ENCODE measurements at places on chromosomes 7 and 10.

DNA sequence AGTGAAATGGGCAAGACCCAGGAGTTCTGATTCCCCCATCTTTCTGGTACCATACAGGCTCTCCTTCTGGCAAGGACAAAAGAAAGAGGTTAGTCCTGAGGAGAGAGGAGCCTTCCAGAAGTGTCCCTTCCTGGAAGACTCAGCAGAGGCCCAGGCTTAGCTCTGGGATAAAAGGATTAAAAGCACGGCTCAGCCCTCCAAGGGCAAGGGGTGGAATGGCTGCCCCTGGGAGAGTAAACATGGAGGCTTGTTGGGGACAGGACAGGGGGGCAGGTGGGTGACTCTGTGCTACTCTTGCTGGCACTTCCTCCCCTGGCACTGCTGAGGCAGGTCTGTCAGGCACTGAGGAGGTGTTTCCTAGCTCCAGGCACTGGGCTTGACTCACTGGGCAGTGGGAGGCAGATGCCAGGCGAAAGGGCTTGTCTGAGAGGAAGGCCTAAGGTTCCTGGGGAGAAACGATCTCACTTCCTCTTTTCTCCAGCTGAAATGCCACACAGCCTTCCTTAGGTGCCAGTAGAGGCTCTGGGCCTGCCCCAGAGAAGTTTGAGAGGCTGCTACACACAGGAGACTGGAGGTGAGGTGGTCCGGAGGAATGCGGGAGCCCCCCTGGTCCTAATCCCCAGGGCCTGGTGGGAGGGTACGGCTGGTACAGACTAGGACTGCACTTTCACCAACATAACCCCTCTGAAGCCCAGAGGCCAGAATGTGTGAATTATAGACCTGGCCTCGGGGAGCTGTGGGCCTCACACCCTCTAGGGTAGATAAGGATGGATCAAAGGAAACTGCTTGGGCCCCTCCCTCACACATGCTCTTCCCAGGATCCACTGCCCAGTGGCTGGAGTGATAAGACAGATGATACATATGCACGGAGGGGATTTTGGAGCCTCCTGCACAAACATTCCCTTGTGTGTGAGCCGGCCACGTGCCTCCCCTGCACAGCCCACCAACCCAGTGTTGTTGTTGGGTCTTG lies 63.2 kb upstream of the PODXL start:
- DNase-seq: no peak

DNA sequence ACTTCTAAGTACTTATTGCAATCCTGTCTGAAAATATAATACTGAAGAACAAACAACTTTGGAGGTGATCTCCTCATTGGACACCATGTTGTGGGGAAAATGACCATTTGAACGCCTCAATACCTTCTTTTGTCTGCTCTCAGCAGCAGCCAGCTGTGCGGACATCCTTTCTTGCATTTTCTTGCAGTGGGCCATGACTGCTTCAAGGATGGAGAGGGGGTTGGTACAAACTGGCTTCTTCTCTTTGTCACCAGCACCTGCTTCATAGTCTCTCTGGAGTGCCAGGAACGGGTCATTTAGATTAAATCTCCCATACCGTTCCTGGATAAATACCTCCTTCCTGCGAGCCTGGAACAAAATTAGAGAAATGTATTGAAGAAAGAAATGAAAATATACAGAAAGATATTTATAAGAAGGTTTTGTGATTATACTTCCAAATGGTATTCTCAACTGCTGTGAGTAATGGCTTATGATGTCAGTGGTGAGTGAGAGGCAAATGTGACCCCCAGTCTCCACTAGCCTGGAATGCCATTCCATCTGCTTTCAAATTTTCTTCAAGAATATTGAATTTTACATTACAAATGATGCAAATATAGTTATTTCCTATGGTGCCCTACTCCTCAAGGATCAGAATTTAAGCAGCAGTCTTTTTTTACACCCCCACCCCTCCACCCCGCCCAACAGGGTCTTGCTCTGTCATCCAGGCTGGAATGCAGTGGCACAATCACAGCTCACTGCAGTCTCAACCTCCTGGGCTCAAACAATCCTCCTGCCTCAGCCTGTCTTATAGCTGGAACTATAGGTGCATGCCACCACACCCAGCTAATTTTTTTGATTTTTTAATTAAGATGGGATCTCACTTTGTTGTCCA lies 62.4 kb downstream of the CTTNBP2 start:
- no peak for DNase-seq

DNA sequence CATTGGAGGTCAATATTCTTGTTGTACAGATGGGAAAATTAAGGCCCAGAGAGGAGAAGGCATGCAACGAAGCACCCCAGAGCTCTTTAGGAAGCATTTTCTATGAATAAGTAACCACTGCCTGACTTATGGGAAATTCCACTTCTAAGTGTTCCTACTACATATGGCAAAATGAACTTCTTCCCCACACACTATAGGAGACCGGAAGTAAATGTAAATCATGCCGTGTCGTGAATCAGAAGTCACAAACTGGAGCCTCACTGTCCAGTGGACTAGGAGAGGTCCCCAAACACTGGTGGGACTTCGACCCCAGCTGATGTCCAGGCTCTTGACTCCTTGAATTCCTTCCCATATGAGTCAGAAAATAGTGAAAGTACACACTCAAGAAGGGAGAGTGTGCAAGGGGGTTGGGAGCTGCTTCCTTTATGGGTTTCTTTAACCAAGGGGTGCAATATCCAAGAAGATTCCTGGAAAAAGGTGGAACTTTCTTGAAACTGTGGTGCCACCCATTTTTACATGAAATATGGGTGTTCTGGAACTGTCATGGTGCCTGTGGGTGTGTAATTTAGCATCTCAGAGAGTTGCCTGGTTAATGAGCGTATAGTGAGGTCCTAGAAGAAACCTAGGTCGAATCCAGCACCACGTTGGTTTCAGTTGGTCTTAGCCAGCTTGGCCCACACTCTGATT lies 6.7 kb downstream of the RASSF4 start:
- no peak for DNase-seq

GRCh38 chr10:99394761-99395386 lies 35.5 kb downstream of the GOT1 start:
- DNase-seq: no peak

DNA sequence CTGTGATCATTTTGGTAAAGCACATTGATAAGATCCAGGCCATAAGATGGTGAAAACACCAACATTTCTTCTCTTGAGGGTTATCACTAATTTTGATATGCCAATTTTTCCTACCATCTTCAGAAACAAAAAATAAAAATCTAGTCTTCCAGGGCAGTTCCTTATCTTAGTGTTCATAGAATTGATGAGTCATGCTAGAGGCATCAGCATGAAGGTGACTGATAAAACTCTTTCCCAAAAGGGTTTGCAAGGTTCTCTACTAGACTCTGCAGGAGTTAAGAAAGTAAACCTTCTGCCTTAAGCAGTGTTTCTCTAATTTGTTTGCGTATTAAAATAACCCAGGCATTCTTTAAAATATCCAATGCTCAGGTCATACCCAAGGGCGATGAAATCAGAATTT lies 483.1 kb upstream of the CNTNAP2 start:
- DNase-seq: no peak

GRCh38 chr10:90674928-90675327 lies 182.9 kb downstream of the HTR7 start:
- no peak for DNase-seq

GRCh38 chr10:35552650-35553342 lies 52.3 kb upstream of the GJD4 start:
- no peak for DNase-seq

DNA sequence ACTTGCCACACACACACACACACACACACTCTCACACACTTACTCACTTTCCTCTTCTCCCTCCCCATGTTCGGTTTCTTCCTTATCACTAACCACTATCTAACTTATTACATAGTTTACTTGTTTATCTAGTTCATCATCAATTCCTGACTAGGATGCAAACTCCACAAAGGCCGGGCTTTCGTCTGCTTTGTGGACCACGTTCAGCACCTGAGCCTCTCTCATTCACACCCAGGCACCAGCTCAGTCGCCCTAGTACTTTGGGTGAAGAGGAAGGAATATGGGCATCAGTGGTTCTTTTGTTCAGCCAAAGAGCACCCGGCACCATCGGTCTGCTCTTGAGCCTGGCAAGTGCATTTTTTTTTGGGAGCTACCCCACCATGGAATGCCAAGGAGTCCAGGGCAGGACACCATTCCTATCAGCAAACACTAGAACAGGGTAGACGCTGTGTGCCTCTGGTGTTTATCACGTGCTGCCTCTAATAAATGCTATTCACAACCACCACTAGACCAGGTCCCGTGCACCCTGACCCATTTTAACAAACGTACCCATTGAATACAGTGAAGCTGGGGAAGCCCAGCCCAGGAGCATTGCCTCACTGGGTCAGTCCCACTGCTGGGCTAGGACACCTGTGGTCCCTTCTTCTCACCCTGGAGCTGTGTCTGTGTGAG lies 2.2 kb downstream of the C10orf67 start:
- DNase-seq: no peak

GRCh38 chr7:154928136-154929005 lies 74.6 kb downstream of the PAXIP1 start:
- no peak for DNase-seq

DNA sequence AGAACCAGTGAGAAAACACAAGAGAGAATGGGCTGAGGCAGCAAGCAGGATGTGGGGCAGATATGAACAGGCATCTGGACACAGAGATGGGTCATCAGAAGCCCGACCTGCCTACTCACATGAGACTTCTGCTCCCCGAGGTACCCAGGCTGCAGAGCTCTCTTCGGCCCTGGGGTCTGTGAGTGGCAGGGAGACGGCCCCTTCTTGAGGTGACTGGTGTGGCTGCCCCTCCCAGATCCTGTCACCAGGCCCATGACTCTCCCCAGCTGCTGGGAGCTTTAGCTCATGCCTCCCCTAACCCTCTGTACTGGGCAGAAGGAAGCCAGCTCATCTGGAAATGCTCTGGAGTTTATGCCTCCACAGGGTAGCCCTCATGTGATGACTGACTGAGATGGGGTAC lies 157.6 kb upstream of the PCBD1 start:
- DNase-seq: no peak

- DNase-seq: no peak
Measured at GRCh38 chr7:103824251-103824650, 165.2 kb downstream of the RELN start.

DNA sequence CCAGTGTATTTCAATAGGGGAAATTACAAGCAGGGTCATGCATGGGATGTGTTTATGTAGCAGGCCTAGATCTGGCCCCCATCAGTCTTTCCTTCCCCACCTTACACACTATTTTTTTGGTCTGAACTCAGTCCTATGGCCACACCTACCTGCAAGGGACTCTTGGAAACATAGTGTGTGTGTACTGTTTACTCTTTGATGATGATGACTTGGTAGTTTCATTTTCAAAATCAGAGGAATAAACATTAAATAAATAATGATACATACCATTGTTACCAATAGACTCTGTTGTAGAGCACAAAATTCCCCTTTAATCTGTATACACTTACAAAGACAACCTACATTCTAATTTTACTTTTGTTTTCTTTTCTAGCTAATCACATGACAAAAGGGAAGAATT lies 191.0 kb downstream of the ZEB1 start:
- DNase-seq: no peak

- DNase-seq: no peak
Measured at GRCh38 chr7:104773796-104774195, 240.2 kb upstream of the KMT2E start.

DNA sequence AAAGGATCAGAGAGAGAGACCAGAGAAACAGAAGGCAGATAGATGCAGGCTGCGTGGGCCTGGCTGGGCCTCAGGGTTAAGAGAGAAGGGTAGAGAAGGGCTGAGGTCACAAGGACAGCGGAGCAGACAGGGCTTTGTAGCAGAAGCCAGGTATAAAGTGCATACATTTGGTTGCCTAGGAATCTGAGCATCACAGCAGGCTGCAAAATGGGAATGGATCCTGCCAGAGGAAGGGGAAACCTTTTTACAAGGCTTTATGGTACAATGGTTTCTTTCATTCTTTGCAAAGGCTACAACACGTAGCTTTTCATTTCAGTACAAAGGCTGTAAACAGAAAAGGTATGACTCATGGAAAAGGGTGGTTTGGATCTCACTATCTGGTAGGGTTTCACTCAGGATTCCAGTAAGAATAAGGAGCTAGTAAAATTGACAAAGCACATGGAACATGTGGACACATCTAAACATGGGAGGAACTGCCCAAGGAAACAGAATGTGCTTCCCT lies 275.1 kb downstream of the DOCK4 start:
- DNase-seq: no peak

DNA sequence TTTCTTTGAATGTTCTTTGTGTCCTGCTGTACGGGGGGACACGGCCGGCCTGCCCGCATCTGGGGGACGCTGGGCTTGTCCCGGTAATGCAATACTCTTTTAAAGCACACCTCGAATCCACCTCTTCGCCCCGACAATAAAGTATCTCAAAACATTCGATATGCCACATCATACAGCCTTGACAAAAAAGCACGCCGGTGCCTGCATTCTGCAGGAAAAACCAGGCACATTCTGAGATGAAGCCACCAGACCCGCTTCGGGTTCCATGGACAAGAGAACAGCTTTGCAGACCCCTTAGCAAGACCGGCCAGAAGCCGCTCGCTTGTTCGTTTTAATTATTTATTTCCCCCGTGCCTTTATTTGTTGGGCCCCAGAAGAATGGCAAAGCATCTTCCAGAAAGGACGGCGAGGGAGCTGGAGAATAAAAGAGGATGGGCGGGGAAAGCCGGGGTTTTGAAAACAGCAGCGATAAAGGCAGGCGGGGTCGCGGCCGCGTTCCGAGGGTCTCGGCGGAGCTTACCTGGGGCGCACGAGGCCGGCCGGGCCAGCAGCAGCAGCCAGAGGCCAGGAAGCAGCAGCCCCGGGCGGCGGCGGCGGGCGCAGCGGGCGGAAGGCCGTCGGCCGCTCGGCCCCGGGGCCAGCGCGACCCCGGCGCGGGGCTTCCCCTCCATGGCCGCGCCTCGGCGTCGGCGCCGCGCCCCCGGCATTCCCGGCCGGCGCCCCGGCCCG lies 462 bp downstream of the KIAA1549 start:
- DNase-seq: no peak

DNA sequence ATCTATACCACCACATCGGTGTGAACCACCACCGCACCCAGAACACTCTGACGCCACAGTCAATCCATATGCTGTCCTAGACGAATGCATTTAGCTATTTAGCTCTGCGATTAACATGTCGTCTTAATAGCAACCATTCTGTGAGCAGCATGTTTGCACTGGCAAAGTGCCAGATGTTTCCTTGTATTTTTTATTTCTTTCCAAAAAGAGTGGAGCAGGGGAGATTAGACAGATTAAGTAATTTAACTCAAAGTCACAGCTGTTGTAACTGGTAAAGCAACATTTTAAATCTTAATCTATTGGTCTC lies 57.0 kb upstream of the ARL4A start:
- no peak for DNase-seq

DNA sequence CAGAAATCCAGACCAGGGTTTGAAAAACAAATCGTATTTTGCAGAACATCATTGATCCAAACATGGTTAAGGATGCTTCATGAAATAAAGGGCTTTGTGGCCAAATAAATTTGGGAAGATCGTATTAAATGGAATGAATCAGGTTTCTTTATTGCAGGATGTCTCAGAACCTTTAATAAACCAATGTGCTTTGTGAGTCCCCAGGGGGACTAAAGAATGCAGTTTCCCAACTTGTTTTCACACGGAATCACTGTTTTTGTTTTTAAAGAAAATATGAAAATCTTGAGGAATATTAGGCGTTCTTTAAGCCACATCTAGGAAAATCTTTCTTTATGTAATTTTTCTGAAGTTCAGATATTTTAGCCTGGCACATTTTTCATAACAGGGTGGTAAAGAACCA lies 16.8 kb upstream of the CCDC172 start:
- no peak for DNase-seq

GRCh38 chr7:929311-929711 lies 25.2 kb downstream of the ADAP1 start:
- DNase-seq: no peak
